ENCODE measurements at places on chromosomes 12 and 14. TPM values are rescaled to one million over a fixed set of nuclear protein-coding genes. Genes with fewer than 3 reads are reported as not detected.

The GARIN6 gene
- not detected for total RNA-seq

- no peak for ATAC-seq
Observed at GRCh38 chr12:3351731-3352130, 139.3 kb upstream of the PRMT8 start.

DNA sequence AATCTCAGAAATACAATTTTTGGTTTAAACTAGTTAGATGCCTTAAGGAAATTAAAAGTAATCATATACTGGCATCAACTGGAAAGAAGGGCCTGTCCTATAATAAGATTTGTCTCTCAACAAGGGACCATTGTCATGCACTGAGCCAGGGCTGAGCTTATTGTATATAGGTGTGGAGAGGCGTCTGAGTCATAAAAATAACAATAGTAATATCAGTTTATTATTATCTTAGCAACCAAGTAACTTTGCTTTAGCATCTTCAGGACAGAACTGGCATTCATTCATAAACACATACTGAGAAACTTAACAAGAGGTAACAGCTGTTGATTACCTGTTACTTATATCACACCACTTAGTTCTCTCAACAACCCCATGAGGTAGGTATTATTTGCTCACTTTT, 7.1 kb downstream of the KRT75 start:
- ATAC-seq, result no peak

The CLEC2A gene
- total RNA-seq, result not detected
